Activated T-cell treated with anti-CD3 and anti-CD28 coated beads, Interleukin-2, amount 50 U/mL, for 4 hours (primary cell): ENCODE measurements at places on chromosomes 5 and 9. TPM values are rescaled to one million over a fixed set of nuclear protein-coding genes. Genes with fewer than 3 reads are reported as not detected.

The LAMC3 gene
- total RNA-seq = 0.71 TPM

DNA sequence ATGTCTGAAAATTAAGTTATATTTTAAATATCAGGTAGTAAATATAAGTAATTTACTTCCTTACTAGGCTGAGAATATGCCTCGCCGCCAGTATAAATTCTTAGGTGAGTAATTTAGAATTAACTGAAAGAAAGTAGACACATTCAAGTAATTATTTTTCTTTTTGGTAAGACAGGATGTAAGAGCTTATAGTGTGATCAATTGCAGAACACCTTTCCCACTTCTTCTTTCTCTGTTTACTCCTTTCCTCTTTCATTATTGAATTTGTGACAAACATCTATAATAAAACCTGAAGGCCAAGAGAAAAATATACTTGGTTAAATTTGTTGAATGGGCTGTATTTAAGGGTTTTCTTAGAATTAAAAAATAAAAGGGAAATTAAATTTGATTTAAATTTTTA lies 195.1 kb upstream of the CDKN2B start:
- DNase-seq = no peak

GRCh38 chr9:2302606-2303005 lies 287.5 kb downstream of the SMARCA2 start:
- no peak for DNase-seq

GRCh38 chr5:31054453-31054852 lies 139.0 kb upstream of the CDH6 start:
- DNase-seq = no peak
